Tibial nerve (tissue), 4 donors: ENCODE measurements at places on chromosomes 1 and 21. TPM values are rescaled to one million over a fixed set of nuclear protein-coding genes. Genes with fewer than 3 reads are reported as not detected.

The CFHR3 gene
- 0.21 TPM for total RNA-seq

The TDRD5 gene
- 0.59 TPM for total RNA-seq

- H3K27me3 ChIP-seq, result no peaks in the 10 kb centered on the region
- H3K4me3 ChIP-seq, result no peak overlapping the region
- H3K36me3 ChIP-seq, result no peaks in the 10 kb centered on the region
- no peak overlapping the region for H3K27ac ChIP-seq
Measured at GRCh38 chr1:24300971-24301784, 18.0 kb upstream of the GRHL3 start.

The CFHR1 gene
- total RNA-seq, result not detected

GRCh38 chr1:207752456-207752998, 673 bp downstream of the CD46 start:
- no peaks in the 10 kb centered on the region for H3K27me3 ChIP-seq
- peaks cover 57% of the 10 kb centered on the region for H3K4me1 ChIP-seq
- H3K4me3 ChIP-seq, result peak overlapping the region; percentile 67
- H3K27ac ChIP-seq, result peak overlapping the region; percentile 87

- no peak overlapping the region for H3K4me3 ChIP-seq
- DNase-seq, result no peak
- peaks cover 22% of the 10 kb centered on the region for H3K4me1 ChIP-seq
- H3K36me3 ChIP-seq, result no peaks in the 10 kb centered on the region
Measured at GRCh38 chr1:180922631-180923015, 9.9 kb downstream of the KIAA1614 start.

The CELA2B gene
- not detected for total RNA-seq

DNA sequence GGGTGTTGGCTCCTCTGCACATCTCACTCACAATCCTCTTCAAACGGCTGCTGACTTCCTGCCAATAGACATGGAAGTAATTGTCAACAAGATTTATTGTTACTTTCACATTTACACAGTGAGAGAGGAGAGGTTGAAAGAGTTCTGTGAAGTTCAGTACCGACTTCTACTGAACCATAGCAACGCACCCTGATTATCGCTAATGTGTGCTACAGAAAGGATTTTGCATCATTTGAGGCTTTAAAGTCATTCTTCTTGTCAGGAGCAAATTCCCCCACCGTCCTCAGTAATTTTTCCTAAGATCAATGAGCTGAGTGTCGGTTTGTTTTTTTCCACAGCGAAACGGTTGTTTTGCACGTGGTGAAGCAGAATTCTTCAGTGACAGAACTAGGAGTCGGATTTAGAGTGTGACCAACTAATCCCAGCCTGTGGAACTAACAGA, 361.0 kb downstream of the ADGRL2 start:
- H3K27ac ChIP-seq, result no peak overlapping the region
- no peak for DNase-seq
- H3K4me1 ChIP-seq, result no peaks in the 10 kb centered on the region
- H3K36me3 ChIP-seq, result no peaks in the 10 kb centered on the region
- H3K4me3 ChIP-seq, result peak overlapping the region; percentile 30

- no peaks in the 10 kb centered on the region for H3K27me3 ChIP-seq
- no peaks in the 10 kb centered on the region for H3K36me3 ChIP-seq
- no peak overlapping the region for H3K27ac ChIP-seq
- no peak for DNase-seq
Measured at GRCh38 chr1:97050506-97050905, 328.9 kb downstream of the PTBP2 start.

- H3K4me1 ChIP-seq, result no peaks in the 10 kb centered on the region
- no peak overlapping the region for H3K27ac ChIP-seq
- no peak for DNase-seq
- no peaks in the 10 kb centered on the region for H3K27me3 ChIP-seq
- no peak overlapping the region for H3K4me3 ChIP-seq
Measured at GRCh38 chr1:247172996-247173395, 1.2 kb upstream of the ZNF124 start.

The MYCL gene
- total RNA-seq, result 0.84 TPM

DNA sequence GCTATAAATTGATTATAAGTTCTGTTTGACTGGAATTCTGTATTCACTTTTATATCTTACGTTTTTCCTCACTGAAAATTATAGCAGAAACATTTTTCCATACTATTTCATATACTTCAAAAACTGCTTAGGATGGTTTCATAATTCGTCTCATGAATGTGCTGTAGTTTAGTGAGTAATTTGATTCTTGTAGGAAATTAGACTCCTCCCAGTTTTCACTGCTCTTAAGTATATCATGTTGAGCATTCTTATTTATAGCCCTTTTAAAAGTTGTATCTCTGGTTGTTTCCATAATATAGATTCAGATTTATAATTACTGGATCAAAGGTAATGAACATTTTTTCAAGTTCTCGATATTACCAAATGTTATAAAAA, 250.6 kb downstream of the FMN2 start:
- H3K27ac ChIP-seq, result no peak overlapping the region
- H3K4me1 ChIP-seq, result peaks cover 7% of the 10 kb centered on the region
- H3K4me3 ChIP-seq, result no peak overlapping the region
- no peaks in the 10 kb centered on the region for H3K27me3 ChIP-seq
- DNase-seq, result no peak

GRCh38 chr1:109804660-109805059, 40.9 kb upstream of the EPS8L3 start:
- H3K4me3 ChIP-seq, result no peak overlapping the region
- H3K4me1 ChIP-seq, result peaks cover 16% of the 10 kb centered on the region
- no peaks in the 10 kb centered on the region for H3K27me3 ChIP-seq
- no peaks in the 10 kb centered on the region for H3K36me3 ChIP-seq
- no peak for DNase-seq

DNA sequence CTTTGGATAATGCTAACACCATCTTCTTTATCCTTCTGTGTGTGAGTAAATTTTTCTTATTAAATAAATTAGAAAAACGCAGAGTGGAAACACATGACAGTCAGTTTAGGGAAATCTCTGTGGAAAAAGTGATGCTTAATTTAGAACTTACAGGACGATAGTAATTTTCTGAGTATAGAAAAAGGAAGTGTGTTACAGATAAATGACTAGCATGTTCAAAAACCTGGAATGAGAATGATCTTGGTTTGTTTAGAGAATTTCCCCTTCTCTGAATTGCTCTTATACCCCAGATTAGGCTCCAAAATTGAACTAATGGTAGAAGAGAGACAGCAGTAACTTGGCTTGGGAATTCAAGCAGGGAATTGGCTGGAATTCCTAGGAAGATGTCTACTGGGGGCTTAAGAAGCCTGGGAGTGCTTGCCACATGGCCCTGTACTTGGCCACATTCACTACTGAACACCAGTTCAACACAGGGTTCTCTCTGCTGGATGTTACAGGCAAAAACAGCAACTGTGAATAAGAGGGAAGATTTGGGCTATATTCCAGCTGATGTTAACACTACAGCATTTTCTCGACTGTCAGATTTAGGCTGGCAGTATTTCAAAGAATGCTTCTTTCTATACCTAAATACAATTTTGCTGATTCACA, 1004.2 kb downstream of the TTLL7 start:
- H3K36me3 ChIP-seq, result no peaks in the 10 kb centered on the region
- H3K4me1 ChIP-seq, result no peaks in the 10 kb centered on the region
- H3K27ac ChIP-seq, result no peak overlapping the region
- H3K4me3 ChIP-seq, result no peak overlapping the region

GRCh38 chr1:230543085-230543484, 99.2 kb upstream of the COG2 start:
- H3K4me1 ChIP-seq, result no peaks in the 10 kb centered on the region
- no peak for DNase-seq
- no peak overlapping the region for H3K4me3 ChIP-seq
- no peaks in the 10 kb centered on the region for H3K36me3 ChIP-seq

- H3K27ac ChIP-seq, result no peak overlapping the region
- H3K4me3 ChIP-seq, result no peak overlapping the region
- no peak for DNase-seq
- peaks cover 5% of the 10 kb centered on the region for H3K4me1 ChIP-seq
- peaks cover 52% of the 10 kb centered on the region for H3K27me3 ChIP-seq
- H3K36me3 ChIP-seq, result no peaks in the 10 kb centered on the region
Measured at GRCh38 chr1:910881-911721, 12.6 kb upstream of the SAMD11 start.

GRCh38 chr1:111882986-111883560, 106.4 kb downstream of the KCND3 start:
- no peak overlapping the region for H3K27ac ChIP-seq
- no peak for DNase-seq
- H3K27me3 ChIP-seq, result peaks cover 5% of the 10 kb centered on the region
- no peaks in the 10 kb centered on the region for H3K4me1 ChIP-seq
- H3K36me3 ChIP-seq, result no peaks in the 10 kb centered on the region
- no peak overlapping the region for H3K4me3 ChIP-seq

DNA sequence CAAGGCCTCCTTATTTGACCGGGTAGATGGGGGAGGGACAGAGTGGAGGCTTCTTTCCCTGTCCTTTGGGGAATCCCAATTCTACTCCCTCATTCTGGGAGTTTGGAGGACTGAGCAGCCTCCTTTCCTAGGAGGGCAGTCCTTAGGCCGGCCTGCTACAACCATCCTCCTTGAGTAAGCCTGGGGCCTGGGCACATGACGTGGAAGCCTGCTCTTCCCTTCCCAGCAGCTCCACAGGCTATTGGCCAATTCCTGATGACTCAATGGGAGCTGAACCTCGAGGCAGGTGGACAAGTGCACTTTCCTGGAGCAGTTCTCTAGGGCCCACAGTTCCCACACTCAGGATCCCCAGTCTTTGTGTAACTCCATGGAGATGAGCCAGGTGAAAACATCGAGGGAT, 3.1 kb downstream of the KCNA10 start:
- no peaks in the 10 kb centered on the region for H3K4me1 ChIP-seq
- H3K27ac ChIP-seq, result no peak overlapping the region
- no peak overlapping the region for H3K4me3 ChIP-seq
- H3K27me3 ChIP-seq, result no peaks in the 10 kb centered on the region
- H3K36me3 ChIP-seq, result no peaks in the 10 kb centered on the region

GRCh38 chr21:42671778-42672593, 18.6 kb downstream of the PDE9A start:
- H3K27me3 ChIP-seq, result no peaks in the 10 kb centered on the region
- no peak for DNase-seq
- H3K27ac ChIP-seq, result peak overlapping the region; percentile 85
- H3K36me3 ChIP-seq, result no peaks in the 10 kb centered on the region

DNA sequence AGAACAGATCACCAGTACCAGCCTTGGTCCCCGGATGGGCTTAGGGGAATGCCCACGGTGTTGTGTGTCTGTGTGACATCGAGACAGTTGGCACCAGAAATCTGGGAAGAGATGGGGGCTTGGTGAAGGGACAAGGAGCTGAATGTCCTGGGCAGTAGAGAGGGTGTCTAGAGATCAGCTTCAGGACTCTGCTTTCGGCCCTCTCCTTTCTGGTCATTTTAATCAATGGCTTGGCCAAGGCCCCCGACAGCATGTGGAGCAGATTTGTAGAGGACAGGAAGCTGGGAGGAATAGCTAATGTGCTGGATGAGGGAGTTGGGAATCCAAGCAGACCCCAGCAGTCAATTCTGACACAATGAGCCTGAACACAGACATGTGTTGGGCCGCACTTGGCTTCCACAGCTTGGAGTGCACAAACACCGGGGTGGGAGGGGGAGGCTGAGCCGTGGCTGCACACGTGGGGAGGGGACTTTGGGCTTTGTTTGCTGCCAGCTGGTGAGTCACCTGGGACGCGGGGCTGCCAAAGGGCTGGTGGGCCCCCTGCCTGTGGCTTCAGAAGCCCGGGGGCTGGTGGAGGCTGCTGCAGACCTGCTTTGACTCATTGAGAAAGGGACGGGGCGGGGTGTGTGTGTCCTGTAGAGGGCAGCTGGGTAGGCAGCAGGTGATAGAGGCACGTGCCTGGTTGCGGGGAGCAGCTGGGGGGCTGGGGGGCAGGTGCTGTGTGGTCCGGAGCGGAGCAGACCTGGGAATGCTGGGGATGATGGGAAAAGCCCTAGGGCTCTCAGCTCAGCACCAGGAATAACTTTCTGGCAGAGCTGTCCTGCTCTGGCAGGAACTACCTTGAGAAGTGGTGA, 20.9 kb downstream of the SLC1A7 start:
- H3K36me3 ChIP-seq, result no peaks in the 10 kb centered on the region
- H3K4me3 ChIP-seq, result no peak overlapping the region
- H3K27me3 ChIP-seq, result no peaks in the 10 kb centered on the region
- no peaks in the 10 kb centered on the region for H3K4me1 ChIP-seq

- H3K27me3 ChIP-seq, result no peaks in the 10 kb centered on the region
- no peaks in the 10 kb centered on the region for H3K36me3 ChIP-seq
- H3K4me3 ChIP-seq, result no peak overlapping the region
- no peak for DNase-seq
Measured at GRCh38 chr1:57061369-57061768, 95.6 kb upstream of the C8B start.

The GCSAML gene
- total RNA-seq, result not detected

The RNF186 gene
- total RNA-seq, result not detected

DNA sequence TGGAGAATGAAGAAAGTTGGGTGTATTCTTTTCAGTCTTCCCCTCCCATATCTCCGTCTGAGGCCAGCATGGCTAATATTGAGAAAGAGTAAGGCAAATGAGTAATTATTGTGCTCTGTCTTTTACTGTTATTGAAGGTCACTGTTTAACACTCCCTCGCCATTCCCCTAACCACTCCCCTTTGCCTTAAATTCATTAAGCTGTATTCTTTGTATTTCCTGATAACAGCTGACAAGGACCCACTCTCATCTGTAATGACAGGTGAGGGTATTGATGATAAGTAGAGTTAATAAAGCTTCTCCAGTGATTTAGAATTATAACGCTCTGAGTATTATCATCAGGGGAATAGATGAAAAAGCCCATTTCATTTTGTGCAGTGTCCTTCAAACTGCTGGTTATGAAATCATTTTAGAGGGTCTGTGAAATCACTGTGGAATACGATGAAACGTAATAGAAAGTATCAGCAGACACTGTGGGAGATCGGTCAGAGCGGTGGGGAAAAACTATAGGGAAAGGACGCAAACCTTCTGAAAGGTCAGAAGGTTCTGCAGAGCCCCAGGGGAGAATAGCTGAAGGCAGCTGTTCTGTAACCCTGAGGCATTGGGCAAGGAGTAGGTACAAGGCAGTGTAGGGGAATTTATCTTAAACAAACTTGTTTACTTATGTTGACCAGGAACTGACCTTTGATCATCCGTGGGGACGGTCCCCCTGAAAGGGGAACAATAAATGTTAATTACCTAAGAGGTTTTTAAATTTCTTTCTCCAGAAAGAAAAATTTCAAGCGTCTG, 46.3 kb upstream of the CACYBP start:
- H3K27me3 ChIP-seq, result no peaks in the 10 kb centered on the region
- DNase-seq, result no peak
- H3K4me1 ChIP-seq, result no peaks in the 10 kb centered on the region
- H3K36me3 ChIP-seq, result no peaks in the 10 kb centered on the region

DNA sequence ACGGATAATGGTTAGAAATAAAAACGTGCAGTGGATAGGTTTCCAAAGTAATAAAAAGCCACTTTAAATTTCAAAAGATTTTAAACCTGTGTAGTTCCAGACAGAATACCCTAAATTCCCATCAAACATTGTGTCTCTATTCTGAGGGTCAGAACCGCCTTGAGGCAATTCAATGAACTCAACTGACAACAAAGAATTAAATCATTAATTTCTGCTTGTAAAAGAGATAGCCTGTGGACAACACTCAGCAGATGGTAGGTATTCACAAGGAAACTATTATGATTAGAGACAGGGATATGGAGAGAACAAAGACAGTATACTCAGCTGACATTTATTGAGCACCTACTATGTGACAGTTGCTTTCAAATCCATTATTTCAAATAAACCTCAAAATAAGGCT, 35.1 kb upstream of the JUN start:
- H3K27me3 ChIP-seq, result no peaks in the 10 kb centered on the region
- H3K4me1 ChIP-seq, result peaks cover 13% of the 10 kb centered on the region
- no peak overlapping the region for H3K27ac ChIP-seq
- H3K4me3 ChIP-seq, result no peak overlapping the region
- no peaks in the 10 kb centered on the region for H3K36me3 ChIP-seq
